Globus pallidus (tissue), 1 donor: ENCODE measurements at places on chromosomes 6 and 20.

DNA sequence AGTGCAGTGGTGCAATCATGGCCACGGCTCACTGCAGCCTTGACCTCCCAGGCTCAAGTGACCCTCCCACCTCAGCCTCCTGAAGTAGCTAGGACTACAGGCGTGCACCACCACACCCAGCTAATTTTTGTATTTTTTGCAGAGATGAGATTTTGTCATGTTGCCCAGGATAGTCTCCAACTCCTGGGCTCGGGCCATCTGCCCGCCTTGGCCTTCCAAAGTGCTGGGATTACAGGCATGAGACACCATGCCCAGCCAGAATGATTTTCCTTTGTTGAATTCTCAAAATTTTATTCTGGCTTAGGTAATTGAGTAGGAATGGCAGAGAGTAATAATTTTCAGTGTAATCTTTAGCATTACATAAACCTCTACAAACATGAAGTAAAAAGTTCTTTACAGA, 37.1 kb downstream of the SLC16A10 start:
- DNase-seq = no peak

DNA sequence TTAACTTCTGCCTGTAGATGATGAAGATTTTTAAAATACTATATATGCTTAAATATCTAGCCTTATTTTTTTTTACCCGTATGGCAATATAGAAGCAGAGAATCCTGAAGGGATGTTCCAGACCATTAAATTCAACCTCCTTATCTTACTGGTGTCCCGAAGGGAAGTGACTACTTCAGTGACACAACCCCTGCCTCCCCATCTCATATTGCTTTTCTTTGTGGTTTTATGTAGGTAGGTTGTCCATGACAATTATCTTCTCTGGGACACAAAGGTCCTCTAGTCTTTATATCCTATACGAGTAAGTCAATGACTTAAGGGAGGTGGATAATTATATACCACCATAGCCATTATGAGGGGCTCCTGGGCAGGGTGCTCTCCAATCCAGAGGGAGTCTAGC, 57.4 kb upstream of the EMILIN3 start:
- DNase-seq = no peak

DNA sequence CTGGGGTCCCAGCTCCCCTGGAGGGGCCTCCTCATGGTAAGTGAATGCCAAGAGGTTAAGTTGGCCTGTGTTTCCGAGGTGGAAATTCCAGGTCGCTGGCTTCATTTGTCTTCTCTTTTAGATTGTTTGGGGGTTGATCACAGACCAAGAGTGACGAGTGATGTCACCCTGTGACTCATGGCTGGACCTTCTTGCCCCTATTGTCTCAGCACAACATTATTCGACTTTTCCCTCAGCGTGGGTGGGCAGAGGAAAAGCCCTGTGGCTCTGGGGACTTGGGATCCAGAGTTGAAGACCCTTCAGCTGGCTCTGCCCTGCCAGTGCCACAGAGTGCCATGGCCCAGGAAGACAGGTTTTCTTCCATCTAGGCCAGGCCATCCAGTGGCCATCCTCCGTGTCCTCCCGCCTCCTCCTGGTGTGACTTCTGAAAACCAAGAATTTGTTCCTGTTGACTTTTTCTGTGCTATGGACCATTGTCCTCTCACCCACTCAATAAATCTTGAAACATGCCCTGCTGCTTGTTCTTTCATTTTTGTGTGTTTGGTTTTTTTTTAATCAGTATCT, 15.4 kb upstream of the SNHG17 start:
- DNase-seq = no peak

DNA sequence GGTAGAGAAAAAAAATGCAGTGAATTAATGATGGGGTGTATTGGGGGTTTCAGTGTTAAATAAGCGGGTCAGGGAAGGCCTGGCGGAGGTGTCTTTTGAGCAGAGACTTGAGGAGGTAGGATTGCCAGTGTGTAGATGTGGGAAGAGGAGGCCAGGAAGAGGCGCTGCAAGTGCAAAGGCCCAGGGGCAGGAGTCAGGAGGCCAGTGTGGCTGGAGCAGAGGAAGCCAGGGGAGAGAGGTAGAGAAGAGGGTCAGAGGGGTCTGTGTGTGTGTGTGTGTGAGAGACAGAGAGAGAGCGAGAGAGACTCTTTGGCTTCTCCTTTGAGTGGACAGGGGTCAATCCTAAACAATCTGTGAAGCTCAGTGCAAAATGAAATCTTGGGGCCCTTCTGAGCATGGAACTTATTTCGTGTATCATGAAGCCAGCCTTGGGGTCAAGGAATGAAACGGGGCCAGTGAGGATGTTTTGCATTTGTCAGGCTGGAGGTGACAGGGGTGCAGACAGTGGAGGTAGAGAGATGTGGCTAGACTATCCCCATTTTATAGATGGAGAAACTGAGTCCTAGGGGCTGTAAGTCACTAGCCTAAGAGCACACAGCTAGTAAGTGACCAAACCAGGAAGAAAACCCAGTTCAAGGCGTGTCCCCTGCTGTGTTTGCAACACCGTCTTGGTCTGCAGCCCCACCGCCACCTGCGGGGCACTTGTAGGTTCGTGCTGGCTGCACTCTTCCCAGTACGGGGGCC, 9.7 kb upstream of the IP6K3 start:
- DNase-seq = no peak
